Mesothelial cell of epicardium (in vitro differentiated cells): ENCODE measurements at places on chromosomes 16 and 17. TPM values are rescaled to one million over a fixed set of nuclear protein-coding genes. Genes with fewer than 3 reads are reported as not detected.

Gene RHBDL3
- 1.1 to 1.2 TPM (median 1.2 TPM) in 3 replicates for total RNA-seq

Gene HS3ST2
- total RNA-seq, result not detected in 3 replicates

- peaks cover 7% of the 10 kb centered on the region for H3K27me3 ChIP-seq
- peak overlapping the region; percentile 95 for H3K27ac ChIP-seq
- DNase-seq, result peak; percentile 96
- peaks cover 2% of the 10 kb centered on the region for H3K36me3 ChIP-seq
- peak overlapping the region; percentile 92 for H3K4me3 ChIP-seq
These were observed 214.6 kb downstream of the MRTFB start for GRCh38 chr16:14285513-14286367.

- no peak overlapping the region for H3K27ac ChIP-seq
- H3K4me3 ChIP-seq, result no peak overlapping the region
- no peaks in the 10 kb centered on the region for H3K27me3 ChIP-seq
- no peaks in the 10 kb centered on the region for H3K4me1 ChIP-seq
- DNase-seq, result no peak
- H3K36me3 ChIP-seq, result peaks cover 30% of the 10 kb centered on the region
These were observed 7.7 kb upstream of the TBKBP1 start for GRCh38 chr17:47686276-47686635.

DNA sequence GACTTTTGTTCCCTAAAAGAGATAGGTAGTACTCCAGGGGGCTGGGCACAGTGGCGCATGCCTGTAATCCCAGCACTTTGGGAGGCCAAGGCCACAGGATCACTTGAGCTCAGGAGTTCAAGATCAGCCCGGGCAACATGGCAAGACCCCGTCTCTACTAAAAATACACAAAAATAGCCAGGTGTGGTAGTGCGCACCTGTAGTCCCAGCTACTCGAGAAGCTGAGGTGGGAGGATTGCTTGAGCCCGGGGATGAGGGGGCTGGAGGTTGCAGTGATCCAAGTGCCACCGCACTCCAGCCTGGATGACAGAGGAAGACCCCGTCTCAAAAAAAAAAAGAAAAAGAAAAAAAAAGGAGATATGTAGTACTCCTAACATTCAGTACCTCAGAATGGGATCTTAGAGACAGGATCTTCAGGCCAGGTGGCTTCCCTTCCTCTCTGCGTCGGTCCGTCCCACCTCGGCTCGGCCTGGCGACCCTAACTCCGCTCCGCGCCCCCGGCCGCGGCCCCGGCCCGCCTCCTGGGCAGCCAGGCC, 89.6 kb downstream of the CDC27 start:
- peak overlapping the region; percentile 100 for H3K4me3 ChIP-seq
- no peaks in the 10 kb centered on the region for H3K27me3 ChIP-seq
- H3K27ac ChIP-seq, result no peak overlapping the region
- H3K36me3 ChIP-seq, result peaks cover 3% of the 10 kb centered on the region
